Ureter (tissue), 1 donor: ENCODE measurements at places on chromosomes 2 and 18.

- DNase-seq: no peak
Observed at GRCh38 chr2:62216616-62217015, 20.7 kb downstream of the B3GNT2 start.

DNA sequence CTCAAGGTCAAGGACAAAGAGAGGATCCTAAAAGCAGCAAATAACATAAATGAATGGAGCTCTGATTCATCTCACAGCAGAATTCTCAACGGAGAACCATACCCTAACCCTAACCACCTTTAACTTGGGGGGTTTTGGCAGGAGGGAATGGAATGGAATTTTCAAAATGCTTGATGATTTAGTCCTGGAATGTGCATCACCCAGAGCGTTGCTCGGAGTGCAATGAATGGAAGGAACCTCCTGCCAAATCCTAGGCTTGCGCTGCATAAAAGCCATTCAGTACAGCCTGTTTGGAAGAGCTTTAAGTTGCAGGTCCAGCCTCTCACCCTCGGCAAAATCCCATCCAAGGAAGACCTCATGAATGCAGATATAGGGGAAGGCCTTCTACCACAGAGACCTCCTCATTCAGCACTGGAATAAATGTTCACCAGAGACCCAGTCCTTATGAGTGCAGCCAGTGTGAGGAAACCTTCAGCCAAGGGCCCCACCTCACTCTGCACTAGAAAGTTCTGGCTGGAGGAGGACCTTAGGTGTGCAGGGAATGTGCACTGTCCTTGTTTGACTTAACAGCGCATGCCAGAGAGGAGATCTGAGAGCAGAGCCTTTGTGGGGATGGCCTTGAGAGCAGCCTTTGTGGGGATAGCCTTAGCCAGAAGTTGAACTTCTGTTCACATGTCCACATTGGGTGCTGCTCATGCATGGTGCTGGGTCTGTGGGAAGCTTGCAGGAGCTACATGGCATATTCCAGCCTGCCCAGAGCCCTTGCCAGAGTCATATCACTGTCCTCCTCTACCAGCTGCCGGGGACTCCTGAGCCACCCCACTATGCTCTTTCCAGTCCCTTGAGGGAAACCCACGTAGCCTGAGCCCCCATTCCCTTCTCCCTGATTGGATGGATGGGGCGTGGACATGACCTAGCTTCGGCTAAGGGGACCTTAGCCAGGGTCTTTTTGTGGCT is 30.5 kb downstream of the ASB1 start:
- DNase-seq: no peak

- no peak for DNase-seq
Observed at GRCh38 chr18:36389811-36390581, 92.5 kb downstream of the FHOD3 start.

DNA sequence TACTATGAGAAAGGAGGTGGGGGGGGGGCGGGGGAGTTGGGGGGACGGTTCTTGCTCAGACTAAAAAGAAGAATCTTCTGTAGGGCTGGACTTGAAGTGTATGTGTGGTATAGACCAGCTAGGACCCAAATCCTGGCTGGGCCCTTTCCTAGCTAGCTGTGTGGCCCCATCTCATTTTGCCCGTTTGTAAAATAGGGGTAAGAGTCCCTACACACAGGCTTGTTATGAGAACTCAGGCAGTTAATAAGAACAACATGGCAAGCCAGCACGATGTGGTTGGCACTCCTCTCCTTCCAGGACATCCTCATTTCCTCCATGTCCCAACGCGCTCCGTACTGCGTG is 1.1 kb downstream of the EVA1A start:
- no peak for DNase-seq

DNA sequence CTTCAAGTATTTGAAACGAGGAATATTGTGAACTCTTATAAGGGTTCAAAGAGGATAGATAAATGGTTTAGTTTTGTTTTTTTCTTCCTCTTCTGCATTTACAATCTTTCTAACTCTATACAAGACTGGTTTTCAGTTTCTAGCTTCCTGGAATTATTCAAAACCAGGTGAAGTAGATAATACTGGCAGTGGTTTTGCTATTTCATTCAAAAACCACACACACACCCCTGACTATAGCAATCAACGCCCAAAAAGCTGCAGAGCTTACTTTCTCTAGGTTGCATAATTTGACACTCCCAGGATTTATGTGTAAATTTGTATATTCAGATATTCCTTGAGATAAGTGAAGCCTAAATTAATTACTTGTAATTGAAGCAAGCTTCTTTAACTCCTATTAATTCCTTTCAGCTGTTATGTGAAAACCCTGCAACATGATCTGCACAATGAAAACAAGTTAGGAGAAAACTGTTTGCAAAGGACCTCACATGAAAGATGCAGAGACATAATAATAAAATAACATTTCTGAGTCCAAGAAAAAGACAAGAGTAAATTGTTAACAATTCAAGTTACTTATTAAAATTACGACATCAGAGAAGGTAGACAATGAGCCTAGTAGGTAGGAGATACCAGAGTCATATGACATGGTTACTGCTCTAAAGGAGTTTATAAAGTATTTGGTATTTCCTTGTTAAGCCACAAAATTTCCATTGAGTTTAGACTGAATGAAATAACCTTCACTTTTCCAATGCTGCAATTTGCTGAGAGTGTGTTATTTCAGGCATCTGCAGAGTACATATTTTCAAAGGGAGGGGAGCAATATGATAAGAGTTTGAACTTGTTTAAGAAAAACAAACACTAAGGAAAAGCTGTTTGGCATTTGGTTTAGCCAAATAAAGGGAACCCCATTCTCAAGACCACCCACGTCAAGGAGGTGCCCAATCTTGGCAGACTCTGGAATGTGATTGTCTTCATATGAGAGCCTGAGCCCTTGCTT is 1.6 kb upstream of the NFE2L2 start:
- no peak for DNase-seq

DNA sequence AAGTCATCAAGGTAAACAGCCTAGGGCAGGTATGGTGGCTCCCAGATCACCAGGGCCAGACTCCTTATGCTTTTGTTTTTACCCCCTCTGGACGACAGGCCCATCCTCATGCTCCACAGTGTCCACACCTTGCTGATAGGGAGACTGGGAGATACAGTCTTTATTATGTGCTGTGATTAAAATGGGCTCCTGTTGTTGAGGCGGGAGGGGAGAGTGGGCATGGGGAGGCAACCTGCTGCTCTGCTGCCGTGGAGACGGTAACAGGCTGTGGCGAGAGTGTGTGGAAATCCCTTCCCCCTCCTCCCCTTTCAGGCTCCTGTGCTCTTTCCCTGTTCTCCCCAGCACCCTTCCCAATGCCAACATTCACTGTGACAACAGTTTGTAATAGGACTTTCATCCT is 38.2 kb upstream of the PNO1 start:
- DNase-seq: no peak

- no peak for DNase-seq
Observed at GRCh38 chr2:205660521-205661124, 21.7 kb upstream of the NRP2 start.

DNA sequence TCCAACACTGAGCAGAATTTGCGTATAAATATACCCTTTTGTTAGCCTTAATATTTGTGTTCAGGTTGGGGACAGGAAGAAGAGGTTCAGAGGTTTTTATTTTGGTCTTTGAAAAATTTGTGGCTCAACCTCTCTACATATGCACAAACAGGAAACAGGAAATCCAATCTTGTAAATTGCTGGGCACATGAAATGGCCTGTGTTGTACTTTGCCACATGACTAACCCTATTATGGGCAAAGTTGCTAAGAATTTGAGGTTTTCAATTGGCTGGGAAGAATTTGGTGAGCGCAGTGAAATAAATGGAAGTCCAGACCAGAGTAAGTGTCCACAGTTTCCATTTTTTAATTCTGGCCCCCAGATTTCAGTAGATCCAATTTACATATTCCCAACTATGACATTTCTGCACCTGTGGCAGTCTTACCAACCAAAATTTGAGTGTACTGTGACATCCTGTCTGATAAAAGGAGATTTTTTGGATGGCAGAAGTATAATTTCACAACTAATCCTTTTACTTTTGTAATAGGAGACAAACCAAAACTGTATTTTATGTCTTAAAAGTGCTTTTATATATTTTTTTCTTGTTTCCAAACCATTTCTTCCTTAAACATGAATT is 63.6 kb downstream of the COX7A2L start:
- no peak for DNase-seq

DNA sequence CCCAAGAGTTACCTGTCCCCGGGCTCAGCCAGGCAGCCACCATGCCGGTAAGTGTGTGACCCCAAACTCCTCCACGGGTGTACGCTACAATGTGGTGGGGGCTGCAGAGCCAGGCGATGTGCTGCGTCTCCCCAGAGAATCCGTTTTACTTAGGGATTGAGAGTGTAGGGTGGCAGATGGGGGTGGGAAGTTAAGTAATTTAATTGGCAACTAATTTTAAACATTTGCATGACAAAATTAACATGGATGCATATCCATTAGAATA is 26.6 kb upstream of the RPL31 start:
- DNase-seq: no peak

GRCh38 chr2:219127037-219127635 is 33.5 kb downstream of the NHEJ1 start:
- DNase-seq: no peak

- DNase-seq: no peak
Observed at GRCh38 chr2:38224181-38224580, 148.2 kb upstream of the CYP1B1 start.

DNA sequence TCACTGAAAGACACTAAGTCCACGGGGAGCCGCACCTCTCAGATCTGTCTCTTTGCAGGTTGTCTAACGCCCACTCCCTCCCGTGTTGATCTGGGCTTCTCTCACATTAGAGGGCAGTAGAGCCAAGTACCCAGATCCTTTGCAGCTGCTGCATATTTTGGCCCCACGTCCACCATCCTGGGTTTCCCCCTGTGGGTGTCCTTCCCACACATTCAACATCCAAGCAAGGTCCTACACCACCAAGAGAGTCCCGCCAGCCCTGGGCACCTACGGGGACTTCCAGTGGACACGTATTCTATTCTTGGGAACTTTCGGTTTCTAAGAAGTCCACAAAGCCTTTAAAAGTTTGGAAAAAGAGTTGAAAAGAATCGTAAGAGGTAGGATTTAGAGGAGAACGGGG is 116.6 kb downstream of the ATL2 start:
- DNase-seq: no peak
